ENCODE measurements at places on chromosomes 3 and 15. TPM values are rescaled to one million over a fixed set of nuclear protein-coding genes. Genes with fewer than 3 reads are reported as not detected.
A peak's percentile ranks its signal among the peaks of the same experiment; 100 is the strongest.

TMEM89 gene
- not detected for total RNA-seq

KCTD6 gene
- total RNA-seq = 16.1 TPM

DLL4 gene
- total RNA-seq = 4.2 TPM

NEO1 gene
- total RNA-seq = 48.3 TPM

ATP13A4 gene
- 0.21 TPM for total RNA-seq

GOLGA8S gene
- 0.63 TPM for total RNA-seq

PPM1L gene
- 18.4 TPM for total RNA-seq

ROPN1 gene
- total RNA-seq = not detected

- no peak for DNase-seq
Measured at GRCh38 chr15:61314427-61314826, 85.3 kb upstream of the RORA start.

GRCh38 chr3:130341882-130342281, 3.6 kb upstream of the COL6A5 start:
- no peak for DNase-seq

DNA sequence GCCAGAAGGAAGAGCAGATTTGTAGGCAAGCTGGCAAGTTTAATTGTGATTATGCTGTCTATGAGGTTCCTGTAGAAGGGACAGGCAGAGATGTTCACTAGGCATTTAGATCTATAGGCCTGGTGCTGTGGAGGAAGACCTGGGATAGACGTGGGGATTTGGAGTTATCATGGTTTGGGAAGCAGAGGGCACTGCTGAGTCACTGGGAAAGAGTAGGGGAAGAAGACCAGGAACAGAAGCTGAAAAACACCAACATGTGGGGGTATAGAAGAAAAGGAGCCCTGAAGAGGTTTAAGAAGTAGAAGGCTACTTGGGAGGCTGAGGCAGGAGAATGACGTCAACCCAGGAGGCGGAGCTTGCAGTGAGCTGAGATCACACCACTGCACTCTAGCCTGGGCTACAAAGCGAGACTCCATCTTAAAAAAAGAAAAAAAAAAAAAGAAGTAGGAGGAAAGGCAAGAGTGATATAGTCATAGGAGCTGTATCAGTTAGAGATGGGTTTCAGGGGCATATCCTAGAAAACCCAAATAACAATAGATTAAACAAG, 19.3 kb downstream of the GRK7 start:
- no peak for DNase-seq

- no peak for DNase-seq
Measured at GRCh38 chr3:187943677-187944389, 198.6 kb upstream of the BCL6 start.

GRCh38 chr3:46280105-46280797, 38.0 kb downstream of the CCR3 start:
- DNase-seq = no peak

GRCh38 chr3:16802389-16802788, 82.4 kb upstream of the PLCL2 start:
- no peak for DNase-seq

DNA sequence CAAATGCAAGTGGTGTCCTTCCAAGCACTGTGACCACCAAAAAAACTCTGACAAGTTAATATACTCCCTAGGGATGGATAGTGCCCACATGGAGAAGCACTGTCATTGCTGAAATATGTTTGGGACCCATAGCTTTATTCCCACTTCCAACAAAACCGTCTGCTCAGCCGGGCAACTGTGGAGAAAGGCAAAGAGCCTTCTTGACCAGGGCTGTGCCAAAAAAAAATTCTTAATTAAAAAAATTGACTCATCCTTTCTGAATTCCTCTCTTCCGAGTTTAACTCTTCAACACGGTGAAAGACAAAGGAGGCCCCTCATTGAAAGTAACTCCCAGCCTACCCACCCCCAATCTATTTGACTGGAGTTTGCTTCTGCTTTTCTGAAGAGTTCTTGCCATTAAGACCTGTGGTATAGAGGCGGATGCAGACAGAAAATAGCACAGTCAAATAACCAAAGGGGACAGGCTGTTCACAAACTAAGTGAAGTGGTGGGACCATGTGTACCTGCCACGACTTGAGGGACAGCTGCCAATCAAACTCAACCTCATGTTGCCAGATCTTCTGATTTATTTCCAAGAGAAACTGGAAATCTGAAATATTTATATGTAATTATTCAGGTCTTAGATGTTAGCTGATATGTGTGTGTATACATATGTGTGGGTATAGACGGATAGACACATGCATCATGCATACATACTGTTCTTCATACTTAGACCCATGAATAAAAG, 135.4 kb upstream of the PFN2 start:
- no peak for DNase-seq

DNA sequence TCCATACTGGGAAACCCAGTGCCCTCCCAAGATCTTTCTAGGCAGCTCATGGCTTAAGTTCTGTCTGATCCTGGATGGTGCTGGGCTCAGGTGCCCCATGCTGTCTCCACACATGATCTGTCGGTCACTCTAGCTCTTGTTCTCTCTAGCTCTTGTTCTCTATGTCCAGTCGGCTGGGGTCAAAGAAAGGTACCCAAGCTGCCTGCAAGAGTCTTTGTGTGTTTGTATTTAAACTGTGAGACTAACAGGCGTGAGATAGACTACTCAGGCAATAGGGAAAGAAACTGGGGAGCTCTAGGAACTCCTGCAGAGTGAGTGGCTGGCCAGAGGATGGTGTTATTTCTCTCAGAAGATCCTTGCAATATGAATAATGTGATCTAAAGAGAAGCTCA, 40.2 kb downstream of the GPR156 start:
- no peak for DNase-seq

DNA sequence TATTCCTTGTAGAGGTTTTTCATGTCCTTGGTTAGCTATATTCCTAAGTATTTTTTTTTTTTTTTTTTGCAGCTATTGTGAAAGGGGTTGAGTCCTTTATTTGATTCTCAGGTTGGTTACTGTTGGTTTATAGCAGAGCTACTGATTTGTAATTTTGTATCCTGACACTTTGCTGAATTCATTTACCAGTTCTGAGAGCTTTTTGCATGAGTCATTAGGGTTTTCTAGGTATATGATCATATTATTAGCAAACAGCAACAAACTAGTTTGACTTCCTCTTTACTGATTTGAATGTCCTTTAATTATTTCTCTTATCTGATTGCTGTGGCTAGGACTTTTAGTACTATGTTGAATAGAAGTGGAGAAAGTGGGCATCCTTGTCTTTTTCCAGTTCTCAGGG, 737.4 kb downstream of the ZNF385D start:
- no peak for DNase-seq

DNA sequence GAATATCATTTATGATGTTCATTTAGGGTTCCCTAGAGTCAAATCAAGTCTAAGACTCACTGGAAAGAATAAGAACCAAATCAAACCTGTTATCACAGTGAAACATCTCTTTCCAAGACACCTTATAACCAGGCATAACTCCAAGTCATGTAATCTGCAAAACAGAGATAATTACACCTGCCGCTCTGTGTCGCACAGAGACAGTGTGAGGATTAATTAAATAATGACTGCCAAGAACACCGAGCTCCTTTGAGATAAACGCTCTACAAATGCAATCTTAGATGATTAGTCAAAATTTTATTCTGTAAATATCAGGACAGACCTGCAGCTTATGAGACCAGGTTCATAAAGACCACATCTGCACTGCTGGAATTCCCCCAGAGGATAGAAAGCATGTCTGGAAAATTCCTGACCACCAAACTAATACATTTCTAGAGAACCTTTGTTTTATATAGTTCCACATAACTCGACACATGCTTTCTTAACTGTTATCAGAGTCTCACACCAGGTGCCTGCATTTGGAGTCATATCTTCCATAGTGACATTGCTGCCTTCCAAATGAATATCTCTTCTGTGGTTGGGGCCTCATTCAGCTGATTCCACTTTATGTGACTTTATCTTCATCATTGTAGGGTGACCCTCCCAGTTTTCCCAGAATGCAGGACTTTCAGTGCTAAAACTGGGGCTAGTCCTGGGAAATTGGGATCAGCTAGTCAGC, 252.8 kb downstream of the CD47 start:
- no peak for DNase-seq

DNA sequence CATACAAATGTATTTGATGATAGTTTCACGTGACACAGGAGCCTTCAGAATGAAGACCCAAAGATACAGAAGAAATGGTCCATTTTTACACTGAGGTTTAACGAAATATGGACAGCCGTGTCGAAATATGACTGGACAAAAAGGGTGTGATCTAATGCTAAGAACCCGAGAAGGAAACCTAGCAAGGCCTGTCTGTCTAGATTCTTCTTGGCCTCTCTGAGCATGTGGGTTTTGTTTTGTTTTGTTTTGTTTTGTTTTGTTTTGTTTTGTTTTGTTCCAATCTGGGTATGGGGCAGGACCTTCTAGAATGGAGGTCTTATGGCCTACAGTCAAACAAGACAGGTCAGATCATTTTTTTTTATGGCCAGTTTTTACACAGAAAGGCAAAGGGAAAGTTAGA, 242.7 kb upstream of the STT3B start:
- no peak for DNase-seq

- DNase-seq = no peak
Measured at GRCh38 chr3:133884054-133884886, 11.4 kb downstream of the RAB6B start.

DNA sequence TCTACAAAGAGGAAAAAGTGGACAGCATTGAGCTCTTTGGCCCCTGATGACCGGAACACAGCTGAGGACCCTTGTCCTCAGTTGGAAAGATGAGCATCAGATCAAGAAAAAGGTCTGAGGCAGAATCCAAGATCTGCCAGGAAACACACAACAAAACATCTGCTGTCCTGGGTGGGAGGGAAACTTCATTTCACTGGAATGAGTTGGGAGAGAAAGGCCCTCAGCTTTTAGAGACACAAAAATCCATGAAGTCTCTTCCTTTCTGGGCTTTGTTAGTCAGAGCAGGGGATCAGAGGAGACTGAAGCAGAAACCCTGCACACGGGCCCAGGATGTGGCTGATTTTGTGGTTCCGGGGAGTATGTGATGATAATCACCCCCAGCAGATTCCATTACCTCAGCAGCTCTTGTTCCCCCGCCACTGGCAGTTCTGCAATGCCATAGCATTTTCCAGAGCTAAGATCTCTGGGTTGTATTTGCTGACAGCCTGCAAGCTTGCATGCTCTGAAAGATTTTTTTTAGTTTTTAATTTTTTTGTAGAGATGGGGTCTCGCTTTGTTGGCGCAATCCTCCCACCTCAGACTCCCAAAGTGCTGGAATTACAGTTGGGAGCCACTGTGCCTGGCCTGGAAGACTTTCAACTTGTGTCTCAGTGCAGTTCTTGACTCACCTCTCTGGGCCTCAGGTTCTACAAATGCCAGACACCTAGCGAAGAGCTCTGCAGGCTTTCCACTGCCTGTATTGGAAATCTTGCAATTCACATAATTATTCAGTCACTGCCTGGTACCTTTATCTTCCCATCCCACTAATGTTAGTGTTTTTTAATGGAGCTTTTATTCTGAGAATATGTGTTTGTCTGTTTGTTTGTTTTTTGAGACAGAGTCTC, 5.8 kb upstream of the TATDN2 start:
- DNase-seq = no peak

GRCh38 chr3:113247068-113247467, 35.7 kb downstream of the BOC start:
- no peak for DNase-seq

DNA sequence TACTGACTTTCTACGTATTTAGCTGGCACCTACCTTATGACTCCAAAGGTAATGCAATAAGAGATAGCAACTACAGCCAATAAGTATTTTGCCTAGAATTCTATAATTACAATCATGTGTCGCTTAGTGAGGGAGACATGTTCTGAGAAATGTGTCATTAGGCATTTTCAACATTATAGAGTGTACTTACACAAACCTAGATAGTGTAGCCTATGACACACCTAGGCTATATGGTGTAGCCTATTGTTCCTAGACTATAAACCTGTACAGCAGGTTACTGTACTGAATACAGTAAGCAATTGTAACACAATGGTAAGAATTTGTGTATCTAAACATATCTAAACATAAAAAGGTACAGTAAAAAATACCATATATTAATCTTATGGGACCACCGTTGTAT, 363.4 kb upstream of the DPH6 start:
- DNase-seq = no peak

- DNase-seq = no peak
Measured at GRCh38 chr3:29301332-29302019, 20.6 kb downstream of the RBMS3 start.

DNA sequence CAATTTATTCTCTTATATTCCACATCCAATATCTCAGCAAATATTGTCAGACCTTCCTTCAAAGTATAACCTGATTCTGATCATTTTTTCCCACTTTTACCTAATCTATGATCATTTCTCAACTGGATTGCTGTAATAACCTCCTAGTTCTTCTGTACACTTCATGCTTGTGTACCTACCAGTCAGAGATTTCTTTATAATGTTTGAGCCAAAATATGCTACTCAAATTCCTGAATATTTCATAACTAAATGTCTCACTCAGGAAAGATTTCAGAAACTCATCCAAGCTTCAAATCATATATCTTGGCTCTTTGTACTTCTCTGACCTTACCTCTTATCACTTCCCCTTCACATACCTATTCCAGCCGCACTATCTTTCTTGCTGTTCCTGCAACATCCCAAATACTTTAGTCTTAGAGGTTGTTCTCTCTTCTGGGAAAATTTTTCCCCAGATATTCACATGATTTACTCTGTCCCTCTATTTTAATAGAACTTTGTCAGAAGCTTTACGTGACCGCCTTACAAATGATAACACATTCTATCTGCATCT, 20.0 kb downstream of the BCHE start:
- DNase-seq = no peak

- DNase-seq = peak; percentile 33
Measured at GRCh38 chr3:53195602-53196574, 34.9 kb downstream of the PRKCD start.

DNA sequence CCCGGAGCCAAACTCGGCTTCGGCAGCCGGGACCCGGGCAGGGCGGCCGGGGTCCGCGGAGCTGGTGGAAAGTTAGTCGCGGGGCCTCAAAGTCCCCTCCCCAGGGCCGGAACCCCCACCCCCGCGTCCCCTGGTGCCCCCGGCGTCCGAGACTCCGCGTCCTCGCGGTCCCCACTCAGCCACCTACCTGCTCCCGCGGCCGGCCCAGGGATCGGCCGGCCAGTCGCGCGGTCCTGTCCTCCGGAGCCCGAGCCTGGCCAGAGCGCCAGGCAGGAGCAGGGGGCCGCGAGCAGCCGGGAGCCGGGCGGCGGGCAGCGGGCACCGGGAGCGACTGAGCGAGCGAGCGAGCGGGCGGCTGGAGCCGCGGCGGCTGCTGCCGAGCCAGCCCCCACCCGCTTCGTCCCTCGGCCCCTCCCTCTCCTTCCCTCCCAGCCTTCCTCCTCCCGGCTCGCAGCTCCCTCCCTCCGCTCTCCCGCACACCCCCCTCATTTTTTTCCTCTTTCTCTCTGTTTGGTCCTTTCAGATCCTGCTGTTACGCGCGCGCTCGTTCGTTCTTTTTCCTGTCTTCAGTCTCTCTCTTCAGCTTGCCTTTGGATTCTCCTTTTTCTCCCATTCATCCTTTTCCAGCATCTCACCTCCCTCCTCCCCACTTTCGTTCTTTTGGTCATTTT, at the start of gene MEGF11:
MEGF11 (minus strand) TSS at position 333 of the 671 bp plus-strand sequence. CDS start 125,347 bp downstream, outside the sequence.
- DNase-seq = no peak

- DNase-seq = no peak
Measured at GRCh38 chr3:173340626-173341025, 56.9 kb upstream of the NLGN1 start.
